ENCODE measurements at places on chromosomes 6 and 20.

- no peak for DNase-seq
These were observed 49.9 kb downstream of the IPCEF1 start for GRCh38 chr6:154306696-154307095.

- DNase-seq, result no peak
These were observed 1.3 kb downstream of the DIDO1 start for GRCh38 chr20:62925076-62925419.

DNA sequence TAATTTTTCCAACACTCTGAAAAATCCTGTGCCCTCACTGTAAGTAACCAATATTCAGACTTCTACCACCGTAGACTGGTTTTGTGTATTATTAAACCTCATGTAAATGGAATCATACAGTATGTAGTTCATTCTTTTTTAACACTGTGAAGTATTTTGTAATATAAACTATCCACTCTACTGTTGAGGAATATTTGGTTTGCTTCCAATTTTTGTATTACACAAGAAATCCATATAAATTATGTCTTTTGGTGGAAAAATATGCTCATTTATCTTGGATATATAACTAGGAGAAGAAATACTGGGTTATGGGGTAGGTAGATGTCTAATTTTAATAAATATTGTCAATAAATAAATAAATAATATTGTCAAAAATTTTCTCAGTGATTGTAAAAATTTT, 116.8 kb downstream of the CHD6 start:
- no peak for DNase-seq

DNA sequence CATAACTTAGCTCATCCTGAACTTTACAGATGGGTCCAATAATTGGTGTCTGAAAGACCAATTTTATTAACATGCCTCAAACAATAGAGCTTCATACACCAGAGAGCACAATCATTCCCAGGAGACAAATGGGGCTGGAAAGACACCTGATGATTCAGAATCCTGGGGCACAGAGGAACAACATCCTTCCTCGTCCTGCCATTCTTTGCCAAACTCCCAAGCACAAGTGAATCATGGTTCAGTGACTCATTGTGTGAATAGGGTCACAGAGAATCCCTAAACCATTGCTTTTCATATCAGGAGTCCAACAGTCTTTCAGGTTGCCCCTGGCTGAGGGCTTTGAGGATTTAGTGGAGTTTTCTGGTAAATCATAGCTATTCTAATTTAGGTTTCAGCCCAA, 266.4 kb upstream of the BMP2 start:
- no peak for DNase-seq

GRCh38 chr20:48042628-48043027, 257.3 kb upstream of the SULF2 start:
- no peak for DNase-seq

DNA sequence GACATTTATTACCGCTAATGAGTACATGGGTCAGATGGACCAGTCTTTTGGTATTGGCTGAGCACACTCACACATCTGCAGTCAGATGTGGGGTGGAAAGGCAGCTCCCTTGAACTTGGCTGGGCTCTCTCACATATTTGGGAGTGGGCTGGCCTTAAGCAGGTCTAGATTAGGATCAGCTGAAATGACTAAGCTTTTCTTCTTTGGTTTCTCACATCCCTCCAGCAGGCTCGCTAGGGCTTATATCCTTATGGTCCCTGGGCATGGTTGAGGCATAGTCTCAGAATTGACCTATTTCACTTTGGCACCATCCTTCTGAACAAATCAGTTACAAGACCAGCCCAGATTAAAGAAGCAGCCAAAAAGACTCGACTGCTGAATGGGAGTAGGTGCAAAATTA, 14.4 kb upstream of the PLCB1 start:
- DNase-seq, result no peak

DNA sequence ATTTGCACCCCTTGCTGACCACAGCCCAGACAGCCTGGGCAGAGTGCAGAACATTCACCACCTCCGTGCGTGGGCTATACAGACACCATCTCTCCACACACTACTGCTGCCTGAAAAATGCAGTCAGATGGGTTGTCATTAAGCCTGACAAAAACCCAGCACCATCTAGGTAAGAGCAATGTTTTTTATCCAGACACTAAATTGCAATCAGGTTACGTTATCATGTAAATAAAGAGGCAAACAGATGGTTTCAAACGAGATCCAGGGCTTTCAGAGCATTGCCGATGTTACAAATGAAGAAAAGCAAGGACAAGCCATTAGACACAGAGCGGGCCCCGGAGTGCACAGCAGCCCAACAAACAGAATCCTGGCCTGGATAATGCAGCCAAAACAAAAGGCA, 269.6 kb downstream of the PKHD1 start:
- no peak for DNase-seq
